Osteoblast (primary cell): ENCODE measurements at places on chromosomes 13 and 19. TPM values are rescaled to one million over a fixed set of nuclear protein-coding genes. Genes with fewer than 3 reads are reported as not detected.

DNA sequence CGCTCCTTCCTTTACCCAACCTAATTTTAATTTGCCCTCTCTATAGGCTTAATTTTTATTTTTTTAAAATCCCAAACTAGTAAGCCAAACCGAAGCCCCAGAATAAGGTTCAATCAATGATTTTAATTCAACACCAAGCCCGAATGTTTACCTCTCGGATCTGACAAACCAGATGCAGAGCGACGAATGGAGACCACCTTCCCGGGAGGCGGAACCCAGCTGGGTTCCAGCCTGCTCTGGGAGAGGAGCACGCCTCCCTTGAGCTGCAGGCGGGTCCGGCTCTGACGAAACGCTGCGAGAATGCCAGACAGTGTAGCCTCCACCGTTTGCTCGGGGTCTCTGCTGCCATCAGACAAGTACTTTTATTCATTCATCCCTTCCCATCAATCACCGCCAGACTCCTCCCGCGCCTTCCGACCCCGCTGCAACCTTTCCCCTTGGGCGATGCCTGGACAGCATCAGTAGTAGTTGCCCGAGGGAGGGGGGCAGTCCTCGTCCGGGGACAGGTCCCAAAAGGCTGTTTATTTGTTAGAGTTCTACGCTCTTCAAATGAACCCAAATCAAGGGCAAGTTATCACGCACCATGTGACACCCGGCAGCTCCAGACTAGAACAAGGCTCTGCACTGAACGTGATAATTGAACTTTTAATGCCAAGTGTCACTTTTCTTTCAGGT lies 752 bp upstream of the EDNRB start:
- no peaks in the 10 kb centered on the region for H3K27me3 ChIP-seq
- DNase-seq, result peak; percentile 48
- H3K4me3 ChIP-seq, result peak overlapping the region; percentile 23
- no peak overlapping the region for H3K27ac ChIP-seq

- no peaks in the 10 kb centered on the region for H3K4me1 ChIP-seq
- H3K4me3 ChIP-seq, result no peak overlapping the region
- peak; percentile 54 for DNase-seq
- H3K27me3 ChIP-seq, result peaks cover 6% of the 10 kb centered on the region
These were observed 31.8 kb upstream of the SPART start for GRCh38 chr13:36377826-36378468.

GRCh38 chr13:43299374-43299773 lies 276.0 kb downstream of the DNAJC15 start:
- no peaks in the 10 kb centered on the region for H3K27me3 ChIP-seq
- peaks cover 28% of the 10 kb centered on the region for H3K4me1 ChIP-seq
- no peaks in the 10 kb centered on the region for H3K36me3 ChIP-seq
- H3K4me3 ChIP-seq, result no peak overlapping the region
- H3K27ac ChIP-seq, result no peak overlapping the region

DNA sequence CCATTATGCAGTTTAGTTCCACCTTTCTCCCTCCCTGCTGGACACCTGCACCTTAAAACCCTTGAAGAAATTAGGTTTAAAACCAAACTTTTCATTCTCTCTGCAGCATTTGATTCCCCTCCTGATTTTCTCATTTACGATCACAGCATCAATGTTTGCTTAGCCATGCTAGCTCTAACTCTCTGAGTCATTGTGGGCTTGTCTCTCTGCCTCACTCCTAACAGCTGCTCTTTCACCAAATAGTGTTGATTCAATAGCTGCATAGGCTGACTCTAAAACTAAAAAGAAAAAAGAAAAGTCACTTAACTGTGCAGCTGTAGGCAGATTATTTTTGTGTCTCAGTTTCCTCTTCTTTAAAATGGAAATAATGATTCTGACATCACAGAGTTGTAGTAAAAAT lies 1124.9 kb downstream of the DIAPH3 start:
- H3K4me1 ChIP-seq, result no peaks in the 10 kb centered on the region
- H3K36me3 ChIP-seq, result no peaks in the 10 kb centered on the region
- no peaks in the 10 kb centered on the region for H3K27me3 ChIP-seq
- peak; percentile 38 for DNase-seq
- no peak overlapping the region for H3K4me3 ChIP-seq

DNA sequence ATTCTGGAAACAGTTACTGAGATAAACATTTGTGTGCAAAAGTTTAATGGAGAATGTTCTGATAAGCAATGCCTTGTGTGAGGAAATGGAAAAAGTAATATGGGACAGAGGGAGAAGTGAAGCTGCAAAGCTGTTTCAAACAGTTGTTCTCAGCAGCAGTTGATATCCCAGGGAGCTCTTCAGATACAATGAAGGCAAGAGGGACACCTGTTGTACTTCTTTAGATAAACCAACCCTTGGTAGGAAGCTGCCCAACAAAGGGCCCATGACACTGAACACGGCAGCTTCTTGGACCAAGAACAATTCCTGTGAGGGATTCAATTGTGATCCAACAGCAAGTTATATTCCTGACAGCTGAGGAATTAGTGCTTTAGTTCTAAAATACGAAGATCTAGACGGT lies 894.3 kb upstream of the PCDH20 start:
- H3K4me1 ChIP-seq, result no peaks in the 10 kb centered on the region
- no peak for DNase-seq
- no peak overlapping the region for H3K4me3 ChIP-seq
- no peak overlapping the region for H3K27ac ChIP-seq

DNA sequence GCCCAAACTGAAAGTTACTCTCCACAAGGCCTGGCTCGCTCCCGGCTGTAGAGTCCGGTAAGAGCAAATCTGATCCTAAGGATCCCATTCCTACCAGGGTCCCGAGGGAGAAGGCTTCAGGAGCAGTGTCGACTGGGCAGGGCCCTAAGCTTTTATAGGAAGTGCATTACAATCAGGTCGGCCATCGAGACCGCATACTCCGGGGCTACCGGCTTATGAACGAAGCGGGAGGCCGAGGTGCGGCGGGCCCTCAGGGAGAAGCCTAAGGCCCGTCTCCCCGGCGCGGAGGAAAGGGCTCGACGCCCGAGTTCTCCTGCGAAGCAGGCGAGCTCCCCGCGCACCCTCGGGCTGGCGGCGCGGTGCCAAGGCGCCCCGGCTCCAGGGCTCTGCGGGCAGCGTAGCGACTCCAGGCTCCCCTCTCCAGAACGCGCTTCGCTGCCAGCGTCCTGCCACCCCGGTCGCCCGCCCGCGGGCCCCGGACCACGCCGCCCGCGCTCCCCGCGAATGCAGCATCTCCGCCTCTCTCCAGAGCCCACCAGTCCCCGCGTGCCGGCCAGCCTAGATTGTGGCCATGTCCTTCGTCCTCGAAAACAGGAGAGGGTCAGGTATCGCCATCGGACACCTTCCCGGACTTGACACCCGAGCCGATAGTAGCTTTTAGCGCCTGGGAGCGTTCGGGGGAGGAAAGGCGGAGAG lies 1.4 kb downstream of the EFNB2 start:
- peak overlapping the region; percentile 85 for H3K4me3 ChIP-seq
- DNase-seq, result peak; percentile 95
- H3K4me1 ChIP-seq, result peaks cover 11% of the 10 kb centered on the region
- H3K36me3 ChIP-seq, result no peaks in the 10 kb centered on the region
- peak overlapping the region; percentile 33 for H3K27ac ChIP-seq
- no peaks in the 10 kb centered on the region for H3K27me3 ChIP-seq

- H3K27me3 ChIP-seq, result peaks cover 12% of the 10 kb centered on the region
- H3K36me3 ChIP-seq, result peaks cover 4% of the 10 kb centered on the region
- peak; percentile 99 for DNase-seq
- peaks cover 15% of the 10 kb centered on the region for H3K4me1 ChIP-seq
- H3K27ac ChIP-seq, result no peak overlapping the region
These were observed 1.5 kb downstream of the KMT5C start for GRCh38 chr19:55341171-55341588.

DNA sequence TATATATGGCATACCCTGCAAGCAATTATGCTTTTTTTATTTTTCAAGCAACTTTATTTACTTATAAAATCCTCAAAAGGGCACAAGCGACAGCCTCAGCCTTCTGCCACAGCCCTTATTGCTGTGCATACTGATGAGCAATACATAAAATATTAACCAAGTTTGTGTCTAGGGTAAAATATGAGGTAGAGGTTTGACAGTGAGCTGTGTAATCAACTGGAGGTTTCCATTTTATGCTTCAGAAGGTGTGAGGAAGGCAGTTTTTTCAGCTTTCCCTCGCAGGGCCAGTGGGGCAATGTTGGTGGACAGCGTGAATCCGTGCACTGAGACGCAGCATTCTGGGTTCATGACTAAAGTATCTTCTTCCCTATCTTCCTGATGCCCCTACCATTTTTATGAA lies 310.4 kb downstream of the IRS2 start:
- no peak overlapping the region for H3K4me3 ChIP-seq
- DNase-seq, result no peak
- no peaks in the 10 kb centered on the region for H3K4me1 ChIP-seq
- H3K36me3 ChIP-seq, result no peaks in the 10 kb centered on the region
- no peak overlapping the region for H3K27ac ChIP-seq

DNA sequence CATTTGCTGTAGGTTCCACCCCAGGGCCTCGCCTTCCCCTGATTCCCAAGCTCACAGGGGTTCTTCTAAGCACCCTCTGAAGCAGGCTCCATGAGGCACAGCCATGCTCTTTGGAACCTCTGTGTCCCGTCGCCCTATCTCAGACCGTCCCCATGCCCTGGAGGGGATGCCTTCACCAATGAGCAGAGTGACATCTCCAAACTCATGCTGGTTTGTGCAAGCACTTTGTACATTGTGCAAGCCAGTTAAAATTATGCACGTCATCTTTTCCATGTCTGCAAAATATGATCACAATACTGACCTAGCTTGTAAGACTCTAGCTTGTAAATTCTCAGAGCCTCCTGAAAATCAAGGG lies 46.5 kb upstream of the RAP2A start:
- no peak for DNase-seq
- H3K27ac ChIP-seq, result no peak overlapping the region
- H3K4me3 ChIP-seq, result no peak overlapping the region
- peaks cover 8% of the 10 kb centered on the region for H3K4me1 ChIP-seq
- no peaks in the 10 kb centered on the region for H3K27me3 ChIP-seq

GRCh38 chr19:31337008-31337914 lies 12.0 kb downstream of the TSHZ3 start:
- peaks cover 25% of the 10 kb centered on the region for H3K4me1 ChIP-seq
- DNase-seq, result no peak
- H3K4me3 ChIP-seq, result no peak overlapping the region
- peaks cover 4% of the 10 kb centered on the region for H3K36me3 ChIP-seq

DNA sequence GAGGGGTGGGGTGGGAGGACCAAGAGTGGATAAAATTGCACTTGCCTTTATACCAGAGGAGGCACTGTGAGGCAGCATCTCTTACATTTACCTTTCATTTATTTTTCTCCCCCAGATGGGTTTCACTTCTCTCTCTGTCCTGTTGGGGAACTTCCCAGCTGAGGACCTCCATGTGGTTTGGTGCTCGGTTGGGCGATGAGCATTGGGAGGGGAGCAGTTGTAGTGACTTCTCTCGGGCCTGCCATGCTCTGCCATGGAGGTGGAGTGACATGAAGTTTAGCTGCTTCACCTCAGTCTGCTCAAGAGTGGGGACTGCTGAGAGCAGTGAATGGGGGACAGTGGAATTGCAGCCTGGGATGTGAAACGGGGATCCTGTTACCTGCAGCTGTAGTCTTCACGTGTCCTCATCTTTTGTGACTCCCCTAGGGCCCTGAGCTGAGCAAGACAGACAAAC lies 23.1 kb upstream of the CXCL17 start:
- H3K4me1 ChIP-seq, result peaks cover 17% of the 10 kb centered on the region
- no peak for DNase-seq
- H3K4me3 ChIP-seq, result no peak overlapping the region
- H3K27ac ChIP-seq, result no peak overlapping the region
- H3K27me3 ChIP-seq, result peaks cover 25% of the 10 kb centered on the region

BICRA gene
- 3.8 and 4.7 TPM in 2 replicates for total RNA-seq

GARIN5A gene
- 0.29 and 0.36 TPM in 2 replicates for total RNA-seq
